Articular chondrocyte of knee joint (primary cell): ENCODE measurements at places on chromosomes 4 and X. TPM values are rescaled to one million over a fixed set of nuclear protein-coding genes. Genes with fewer than 3 reads are reported as not detected.

Gene TMSB15A
- 1.0 and 3.6 TPM in 2 replicates for total RNA-seq

Gene HS3ST1
- 0.22 and 0.52 TPM in 2 replicates for total RNA-seq

Gene SULT1E1
- total RNA-seq: 0.22 TPM in 1 of 2 replicates, not detected in the other

Gene OPRPN
- not detected in 2 replicates for total RNA-seq

Gene ZFP92
- total RNA-seq: 0.13 and 0.22 TPM in 2 replicates

Gene TIMM17B
- 11.9 and 13.6 TPM in 2 replicates for total RNA-seq
